ENCODE measurements at places on chromosomes 3 and 15.

DNA sequence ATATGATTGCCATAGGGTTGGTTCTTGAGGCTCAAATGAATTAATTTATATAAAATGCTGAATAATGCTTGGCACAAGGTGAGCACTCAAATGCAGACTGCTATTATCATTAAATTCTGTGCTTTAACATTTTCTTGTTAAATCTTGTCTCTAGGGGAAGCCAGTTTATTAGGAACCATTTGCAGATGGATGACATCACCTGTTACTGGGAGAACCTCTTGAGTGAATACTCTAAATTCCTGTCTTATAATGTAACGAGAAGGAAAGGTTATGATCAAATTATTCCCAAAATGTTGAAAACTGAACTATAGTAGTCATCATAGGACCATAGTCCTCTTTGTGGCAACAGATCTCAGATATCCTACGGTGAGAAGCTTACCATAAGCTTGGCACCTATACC is 6.2 kb upstream of the TIMMDC1 start:
- DNase-seq: no peak

GRCh38 chr3:135226057-135226456 is 431.0 kb downstream of the EPHB1 start:
- no peak for DNase-seq

DNA sequence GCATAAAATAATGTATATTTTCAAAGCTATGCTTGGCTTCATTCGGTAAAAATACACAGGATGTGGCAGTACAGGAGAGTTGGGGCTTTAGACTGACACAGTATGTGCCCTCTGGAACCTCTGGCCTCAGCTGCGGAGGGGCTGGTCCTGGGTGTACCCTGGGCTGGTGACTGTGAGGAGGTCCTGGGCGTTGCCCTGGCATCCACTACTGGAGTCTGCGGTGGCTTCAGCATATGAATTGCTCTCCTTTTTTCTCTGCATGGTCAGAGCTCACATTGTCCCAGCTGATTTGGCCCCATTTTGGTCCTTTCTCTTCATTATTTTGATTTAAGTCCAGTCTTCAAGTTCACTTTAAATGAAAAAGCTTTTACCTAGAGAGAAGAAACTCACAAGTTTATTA is 40.5 kb upstream of the CORO2B start:
- no peak for DNase-seq

GRCh38 chr3:141642215-141642614 is 95.9 kb upstream of the RNF7 start:
- DNase-seq: no peak

DNA sequence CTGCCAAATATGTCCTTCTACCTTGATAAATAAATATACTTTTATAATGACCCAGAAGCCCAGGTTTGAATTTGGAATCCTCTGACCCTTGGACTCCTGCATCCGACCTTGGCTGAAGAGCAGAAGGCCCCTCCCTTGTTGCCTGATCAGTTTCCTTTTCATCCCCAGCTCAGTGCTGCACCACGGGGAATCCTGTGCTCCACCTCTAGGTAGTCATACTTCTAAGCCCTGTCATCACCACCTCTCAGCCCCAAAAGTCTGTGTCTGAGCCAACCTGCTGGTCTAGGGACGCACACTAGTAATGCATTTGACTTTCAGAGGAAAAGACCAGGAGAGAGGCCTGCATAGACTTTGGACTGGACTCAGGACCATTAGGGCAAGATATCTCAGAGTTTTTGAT is 310.6 kb downstream of the NLGN1 start:
- no peak for DNase-seq

DNA sequence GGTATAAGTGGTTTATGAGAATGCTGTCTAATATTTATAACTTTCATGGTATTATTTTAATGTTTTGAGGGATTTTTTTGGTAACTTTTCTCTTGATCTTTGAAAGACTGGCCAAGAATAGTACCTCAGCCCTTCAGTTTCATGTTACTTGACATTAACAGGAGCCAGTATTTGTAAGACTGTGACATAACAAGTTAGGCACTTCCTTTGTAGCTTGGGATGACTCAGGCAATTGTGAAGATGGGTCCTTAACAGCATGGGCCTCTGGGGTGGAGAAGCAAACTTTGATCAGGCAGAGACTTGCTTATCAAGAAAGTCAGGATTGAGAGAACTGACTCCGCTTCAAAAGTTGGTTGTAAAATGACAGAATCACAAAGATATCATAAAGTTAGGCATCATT is 9.5 kb downstream of the LRRC49 start:
- no peak for DNase-seq

GRCh38 chr15:85582131-85583079 is 202.0 kb downstream of the AKAP13 start:
- DNase-seq: no peak

DNA sequence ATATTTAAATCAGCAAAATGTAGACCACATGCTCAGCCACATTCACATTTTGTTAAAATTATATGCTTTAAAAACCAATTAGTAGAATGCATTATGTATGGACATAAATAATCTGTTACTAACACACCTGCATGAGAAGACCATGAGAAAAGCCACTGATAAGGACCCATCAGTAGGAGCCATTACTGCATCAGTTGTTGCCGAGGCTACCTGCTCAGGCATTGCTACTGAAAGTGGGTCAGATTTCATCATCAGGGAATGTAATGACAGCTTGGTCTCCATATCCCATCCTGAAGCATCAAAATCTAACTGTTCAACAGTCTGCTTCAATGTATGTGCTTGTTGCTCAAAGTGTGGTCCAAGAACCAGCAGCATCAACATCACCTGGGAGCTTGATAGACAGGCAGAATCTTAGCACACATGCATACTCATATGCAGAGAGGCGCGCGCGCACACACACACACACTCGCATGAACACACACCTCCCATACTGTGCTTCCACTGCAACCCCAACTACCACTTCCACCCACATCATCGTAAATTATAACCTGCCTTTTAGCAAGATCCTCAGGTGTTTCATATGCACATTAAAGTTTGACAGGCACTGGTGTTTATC is 72.4 kb upstream of the FOXB1 start:
- no peak for DNase-seq

- DNase-seq: no peak
These were observed 214.4 kb upstream of the SOX2 start for GRCh38 chr3:181497358-181497757.

DNA sequence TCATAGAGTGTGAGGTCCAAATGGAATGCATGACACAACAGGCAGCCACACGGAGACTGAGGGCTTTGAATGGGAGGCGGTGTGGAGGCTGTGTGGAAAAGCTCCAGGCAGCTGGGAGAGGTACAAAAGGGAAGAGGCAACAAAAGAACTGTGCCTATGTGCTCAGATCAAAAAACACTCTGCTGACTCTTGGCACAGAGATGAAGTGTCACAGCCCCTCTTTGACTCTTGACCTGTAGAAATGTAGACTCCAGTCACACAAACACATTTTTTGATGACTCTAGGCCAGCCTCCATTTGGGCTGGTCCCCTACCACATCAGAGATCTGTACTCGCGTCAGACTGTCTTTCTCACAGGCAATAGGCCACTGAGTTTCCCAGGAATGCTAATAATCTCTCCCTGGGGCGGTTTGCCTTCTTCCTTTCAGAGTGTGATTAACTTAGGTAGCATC is 456.0 kb downstream of the TUSC7 start:
- no peak for DNase-seq

- DNase-seq: no peak
These were observed 573.9 kb downstream of the AGBL1 start for GRCh38 chr15:86653344-86654197.

GRCh38 chr3:120461416-120461815 is 10.6 kb upstream of the FSTL1 start:
- no peak for DNase-seq

DNA sequence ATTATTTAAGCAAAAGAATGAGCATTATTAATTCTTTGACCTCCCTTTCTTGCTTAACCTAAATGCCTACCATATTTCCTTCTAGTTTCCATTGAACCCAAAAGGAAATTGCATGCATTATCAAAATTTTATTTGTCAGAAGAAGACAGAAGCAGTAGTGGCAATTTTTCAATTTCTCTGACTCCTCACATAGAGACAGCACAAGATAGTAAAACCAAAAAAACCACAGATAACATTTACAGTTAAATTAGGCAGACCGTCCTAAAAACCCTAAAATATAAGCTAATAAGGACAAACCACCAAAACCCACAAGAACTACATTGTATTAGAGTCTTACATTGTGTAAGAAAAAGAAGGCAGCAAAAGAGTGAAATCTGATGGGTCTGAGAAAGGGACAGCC is 27.1 kb downstream of the GOLGB1 start:
- DNase-seq: no peak

DNA sequence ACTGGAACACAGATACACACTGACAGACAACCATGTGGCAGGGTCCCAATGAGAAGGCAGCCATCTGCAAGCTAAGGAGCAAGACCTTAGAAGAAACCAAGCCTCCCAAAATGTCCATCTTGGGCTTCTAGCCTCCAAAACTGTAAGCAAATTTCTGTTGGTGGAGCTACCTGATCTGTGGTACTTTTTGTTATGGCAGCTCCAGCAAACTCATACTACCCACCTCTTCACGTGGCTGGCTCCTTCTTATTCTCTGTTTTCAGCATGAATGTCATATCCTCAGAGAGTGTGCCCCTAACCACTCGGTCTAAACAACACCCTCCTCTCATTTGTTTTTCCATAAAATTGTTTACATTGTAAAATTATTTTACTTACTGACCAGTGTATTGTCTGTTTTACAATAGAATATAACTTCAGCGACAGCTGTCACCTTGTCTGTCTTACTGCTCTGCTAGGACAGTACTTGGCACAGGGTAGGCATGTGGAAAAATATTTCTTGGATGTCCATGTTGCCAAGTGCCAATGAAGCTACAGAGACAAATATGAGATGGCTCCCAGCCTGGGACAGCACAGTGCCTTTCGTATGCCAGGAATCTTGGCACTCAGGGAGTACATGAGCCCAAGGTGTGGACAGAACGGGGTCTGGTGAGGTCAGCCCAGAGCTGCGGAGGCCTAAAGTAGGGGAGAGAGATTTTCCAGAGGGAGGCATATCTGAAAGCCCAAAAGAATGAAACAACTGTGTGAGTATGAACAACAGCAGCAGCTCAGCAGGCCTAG is 17.4 kb upstream of the SLC25A36 start:
- DNase-seq: no peak

DNA sequence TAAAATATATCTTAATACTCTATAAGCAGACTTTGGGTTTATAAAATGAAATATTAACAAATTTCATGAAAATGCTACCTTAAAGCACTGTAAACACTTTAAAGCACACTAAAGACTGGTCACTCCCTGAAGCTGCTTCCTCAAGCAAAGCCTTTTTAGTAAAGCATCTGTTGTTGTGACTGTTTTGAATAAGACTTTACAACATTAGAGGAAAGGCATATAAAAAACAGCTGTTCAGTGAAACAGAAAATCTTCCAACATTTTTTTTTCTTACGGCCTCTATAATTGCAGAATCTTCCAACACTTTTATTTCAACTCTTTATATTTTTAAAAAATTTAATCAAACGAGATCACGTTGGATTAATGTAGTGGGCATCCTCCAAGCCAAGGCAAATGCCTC is 48.1 kb downstream of the GRK7 start:
- peak; percentile 64 for DNase-seq

DNA sequence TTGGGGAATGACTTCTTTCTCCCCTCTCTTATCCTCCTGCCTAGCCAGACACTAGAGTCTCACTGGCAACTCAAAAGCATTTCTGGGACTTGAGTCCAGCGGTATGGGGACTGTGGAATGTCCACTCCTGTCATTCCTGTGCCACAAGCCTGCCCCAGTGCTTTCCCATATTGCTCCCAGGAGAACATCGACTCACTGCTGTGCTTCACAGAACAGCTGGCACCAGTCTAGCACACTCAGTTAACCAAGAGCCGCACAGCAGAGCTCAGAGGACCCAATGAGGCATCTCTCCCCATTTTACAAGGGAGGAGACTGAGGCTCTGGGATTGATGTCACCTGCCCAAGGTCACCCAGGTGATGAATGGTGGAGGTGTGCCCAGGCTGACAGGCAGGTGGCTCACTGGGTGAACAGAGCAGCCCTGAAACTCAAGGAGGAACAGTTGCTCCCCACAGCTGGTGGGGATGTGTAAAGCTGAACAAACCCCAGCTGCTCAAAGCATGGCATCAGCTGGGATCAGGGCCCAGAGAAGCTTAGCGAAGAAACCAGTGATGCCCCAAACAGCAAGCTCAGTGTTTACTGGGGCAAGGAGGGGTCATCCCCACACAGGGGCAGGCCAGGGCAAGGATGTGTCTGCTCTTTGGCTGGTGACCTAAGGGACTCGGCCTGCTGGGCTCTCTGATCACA is 35.4 kb upstream of the DUSP7 start:
- no peak for DNase-seq

GRCh38 chr3:171841620-171842000 is 1.5 kb upstream of the TMEM212 start:
- no peak for DNase-seq

- no peak for DNase-seq
These were observed 126.2 kb upstream of the PTX3 start for GRCh38 chr3:157310329-157311052.

DNA sequence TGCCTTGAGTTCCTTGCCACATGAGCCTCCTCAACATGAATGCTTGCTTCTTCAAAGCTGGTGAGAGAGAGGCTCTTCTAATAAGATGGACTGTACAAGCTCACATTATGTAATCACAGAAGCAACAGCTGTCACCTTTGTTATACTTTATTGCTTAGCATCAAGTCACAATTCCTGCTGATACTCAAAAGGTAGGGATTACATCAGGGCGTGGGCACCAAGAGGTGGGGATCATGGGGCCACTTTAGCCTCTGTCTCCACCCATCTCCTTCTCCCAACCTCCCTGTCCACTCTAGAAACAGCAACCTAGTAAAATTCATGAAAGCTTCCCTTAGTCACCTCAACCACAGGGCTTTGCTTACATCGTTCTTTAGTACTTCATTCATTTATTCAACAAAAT is 95.9 kb downstream of the FAM43A start:
- DNase-seq: no peak

DNA sequence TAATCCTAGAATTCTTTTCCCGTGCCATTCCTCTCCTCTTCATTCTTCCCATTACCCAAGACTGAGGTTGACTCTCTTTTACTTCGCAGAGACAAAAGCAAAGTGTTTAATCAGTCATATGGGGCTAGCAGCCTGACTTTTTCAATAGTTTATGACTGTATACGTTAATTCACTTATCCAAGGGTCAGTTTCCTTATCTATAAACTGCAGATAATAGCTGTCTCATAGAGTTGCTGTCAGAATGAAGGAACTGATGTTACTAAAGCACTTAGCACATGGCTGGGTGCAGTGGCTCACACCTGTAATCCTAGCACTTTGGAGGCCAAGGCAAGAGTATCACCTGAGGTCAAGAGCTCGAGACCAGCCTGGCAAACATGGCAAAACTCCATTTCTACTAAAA is 43.5 kb upstream of the ULK4 start:
- no peak for DNase-seq

DNA sequence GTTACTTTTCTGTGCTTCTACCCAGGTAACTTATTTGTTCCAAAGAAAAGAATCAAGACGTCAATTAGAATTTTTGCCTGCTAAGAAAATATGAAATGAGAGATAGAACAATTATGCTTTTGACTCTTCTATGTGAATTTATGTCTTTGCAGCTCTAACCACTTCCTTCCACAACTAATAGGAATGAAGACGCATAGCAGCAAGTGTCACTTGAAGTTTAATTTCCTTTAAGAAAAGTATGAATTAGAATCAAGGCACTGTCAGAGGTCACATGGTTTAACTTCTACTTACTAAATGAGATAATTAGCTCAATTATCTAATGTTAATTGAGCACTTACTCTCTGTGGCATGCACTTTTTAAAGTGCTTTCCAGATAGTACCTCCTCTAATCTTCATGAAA is 3.3 kb downstream of the WDR49 start:
- no peak for DNase-seq

- no peak for DNase-seq
These were observed 5.4 kb downstream of the OXSR1 start for GRCh38 chr3:38170722-38171121.

GRCh38 chr3:103269287-103269686 is 834.5 kb downstream of the ZPLD1 start:
- no peak for DNase-seq

Data from DMS79 treated with DMSO at 0.1 percent for 48 hours (cell line).